ENCODE measurements at places on chromosomes 1 and 21. TPM values are rescaled to one million over a fixed set of nuclear protein-coding genes. Genes with fewer than 3 reads are reported as not detected.

The CCDC185 gene
- polyA plus RNA-seq: not detected

The FAM167B gene
- 0.40 TPM for polyA plus RNA-seq

- no peak for DNase-seq
Observed at GRCh38 chr1:209870151-209870831, 42.5 kb downstream of the UTP25 start.

GRCh38 chr1:243503155-243503554 lies 247.3 kb downstream of the SDCCAG8 start:
- DNase-seq: no peak

GRCh38 chr1:247933989-247934388 lies 9.3 kb downstream of the OR2AJ1 start:
- DNase-seq: no peak

DNA sequence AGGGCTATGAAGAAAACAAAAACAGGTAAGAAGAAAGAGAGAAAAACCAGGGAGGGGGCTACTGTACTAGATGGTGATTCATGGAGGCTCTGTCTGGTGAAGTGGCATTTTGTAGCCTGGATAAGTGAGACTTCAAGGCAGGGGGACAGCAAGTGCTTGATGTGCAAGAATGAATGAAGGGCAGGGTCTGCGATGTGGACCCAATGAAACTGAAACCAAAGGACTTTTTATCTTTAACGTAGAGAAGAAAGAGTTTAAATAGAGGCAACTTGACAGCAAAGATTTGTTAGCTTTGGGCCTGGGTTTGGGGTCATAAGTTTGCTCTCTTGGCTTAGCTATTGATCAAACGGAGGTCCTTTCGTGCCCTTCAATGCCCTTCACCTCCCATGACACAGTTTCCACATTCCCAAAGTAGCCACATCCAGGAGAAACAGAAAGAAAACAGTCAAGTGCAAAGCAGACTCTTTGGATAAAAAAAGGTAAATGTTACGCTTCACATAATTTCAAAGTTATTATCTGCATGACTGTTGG lies 291.0 kb downstream of the GRIK1 start:
- no peak for DNase-seq
